ENCODE measurements at places on chromosomes 5 and 9.

GRCh38 chr9:1957856-1958255, 57.3 kb upstream of the SMARCA2 start:
- DNase-seq: peak; percentile 58

DNA sequence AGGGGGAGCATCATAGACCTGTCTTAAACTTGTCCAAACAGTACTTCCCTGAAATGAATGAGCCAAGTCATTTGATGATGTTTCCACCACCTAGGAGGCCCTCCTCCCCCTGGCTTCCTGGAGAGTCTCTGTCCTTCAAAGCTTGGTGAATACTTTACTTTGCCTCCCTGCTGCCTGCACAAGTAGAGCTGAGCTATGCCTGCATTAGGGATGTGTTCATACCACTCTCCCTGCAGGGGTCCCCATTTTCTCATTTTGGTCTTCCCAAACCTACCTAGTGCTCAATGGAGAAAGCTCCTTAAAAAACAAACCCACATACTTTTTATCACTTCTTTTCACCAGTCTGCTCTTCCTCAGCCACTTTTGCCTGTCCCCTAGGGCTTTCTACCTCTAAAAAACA, 7.7 kb downstream of the CCNI2 start:
- peak; percentile 29 for DNase-seq

DNA sequence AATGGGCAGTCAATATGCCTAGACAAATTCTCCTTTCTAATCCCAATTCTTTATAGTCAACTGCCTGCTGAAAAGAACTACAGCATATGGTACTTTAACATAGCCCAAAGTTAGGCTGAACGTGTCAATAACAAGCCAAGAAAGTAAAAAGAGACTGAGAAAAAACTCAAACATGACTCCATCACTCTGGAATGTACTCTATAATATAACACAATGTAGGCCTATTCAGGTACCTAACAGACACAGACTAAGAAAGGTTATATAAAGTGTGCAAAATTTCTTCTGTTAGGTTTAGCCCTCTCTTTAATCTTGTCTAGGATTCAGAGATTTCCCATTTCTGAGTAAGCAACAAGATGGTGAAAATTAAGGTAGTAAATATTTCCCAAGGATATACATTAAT, 209.7 kb upstream of the PRR16 start:
- DNase-seq: no peak

DNA sequence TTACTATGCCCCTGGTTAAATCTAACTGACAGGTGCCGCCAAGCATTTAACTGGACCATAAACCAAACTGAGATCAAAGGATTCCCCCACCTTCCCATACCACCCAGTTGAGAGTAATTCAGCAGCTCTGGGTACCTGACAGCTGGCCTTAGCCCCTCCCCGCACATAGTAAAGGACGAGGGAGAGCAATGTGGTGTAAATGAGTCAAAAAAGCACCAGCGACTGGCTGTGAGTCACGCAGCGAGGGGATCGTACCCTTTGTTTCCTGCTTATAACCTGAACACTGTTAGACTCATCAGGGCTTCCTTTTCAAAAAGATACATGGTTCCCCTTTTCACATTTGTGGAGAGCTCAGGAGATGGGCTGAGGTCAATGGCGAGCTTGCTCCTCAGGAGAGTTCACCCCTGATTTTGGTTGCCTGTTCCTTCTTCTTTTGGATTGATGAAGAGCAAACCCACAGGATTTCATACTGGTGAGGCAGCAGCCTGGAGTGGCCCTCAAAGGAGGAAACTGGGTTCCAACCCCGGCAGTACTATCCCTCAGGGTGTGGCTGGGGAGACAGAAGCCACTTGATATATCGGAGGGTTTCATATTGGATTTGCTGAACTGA, 71.5 kb downstream of the ANKRD33B start:
- DNase-seq: no peak

DNA sequence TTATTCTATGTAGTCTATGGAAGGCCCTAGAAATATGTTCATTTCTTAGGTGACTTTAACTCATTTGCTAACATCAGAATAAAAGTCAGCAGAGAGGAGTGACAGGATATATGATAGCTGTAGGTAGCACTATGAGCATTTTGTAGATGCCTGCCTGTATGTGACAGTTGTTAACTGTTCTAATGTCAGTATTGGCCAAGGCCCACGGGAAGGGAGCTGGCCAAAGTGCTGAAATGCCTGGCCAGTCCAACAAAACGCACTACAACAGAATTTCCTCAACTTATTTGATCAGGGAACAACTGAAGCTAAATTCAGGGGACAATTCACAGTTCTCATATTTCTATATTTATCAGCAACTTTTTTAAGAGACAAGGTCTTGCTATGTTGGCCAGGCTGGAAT, 20.8 kb downstream of the SV2C start:
- no peak for DNase-seq

GRCh38 chr9:126514037-126514821, 99.5 kb upstream of the LMX1B start:
- DNase-seq: peak; percentile 95

DNA sequence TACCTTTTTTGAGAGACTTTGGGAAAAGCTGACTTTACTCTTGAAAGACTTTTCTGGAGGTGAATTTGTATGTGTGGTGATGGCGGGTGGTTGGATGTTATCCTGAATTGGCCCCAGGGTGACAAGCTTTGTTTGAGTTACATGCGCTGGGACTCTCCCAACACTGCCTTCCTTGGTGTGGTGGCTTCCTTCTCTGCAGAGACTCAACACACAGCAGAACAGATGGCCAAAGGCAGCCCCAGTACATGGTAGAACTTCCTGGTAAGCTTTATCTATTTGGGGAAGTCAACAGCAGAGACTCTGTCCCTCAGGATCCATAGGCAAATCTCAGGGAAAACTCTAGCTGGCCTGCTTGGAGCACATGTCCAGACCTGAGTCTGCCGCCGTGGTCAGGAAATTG, 18.1 kb downstream of the C1QTNF2 start:
- no peak for DNase-seq

GRCh38 chr9:33659921-33660320, 135.4 kb upstream of the PRSS3 start:
- DNase-seq: no peak

DNA sequence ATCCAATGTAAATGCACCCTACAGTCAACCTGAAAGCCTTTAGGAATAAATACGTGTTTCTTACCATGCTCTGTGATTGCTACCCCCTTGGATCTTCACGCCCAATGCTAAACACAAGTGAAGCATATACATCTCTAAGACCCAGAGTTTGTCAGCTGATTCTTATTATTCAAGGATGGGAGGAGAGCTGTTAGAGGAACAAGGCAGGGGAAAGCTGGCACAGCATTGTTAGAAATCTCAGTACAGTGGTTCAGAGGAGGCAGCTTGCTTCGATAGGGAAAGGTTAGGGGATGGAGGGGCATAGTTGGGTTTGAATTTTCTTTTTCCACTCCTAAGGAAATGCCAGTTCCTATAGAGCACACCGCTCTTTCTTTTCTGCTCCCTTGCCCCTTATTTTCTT, 16.7 kb upstream of the TAF11L2 start:
- no peak for DNase-seq

GRCh38 chr9:113153599-113153998, 2.8 kb downstream of the SLC31A2 start:
- no peak for DNase-seq

GRCh38 chr5:140800816-140801493, at the start of gene PCDHA3:
TSS of gene PCDHA3 (plus strand) at chr5:140801057.
- DNase-seq: no peak

DNA sequence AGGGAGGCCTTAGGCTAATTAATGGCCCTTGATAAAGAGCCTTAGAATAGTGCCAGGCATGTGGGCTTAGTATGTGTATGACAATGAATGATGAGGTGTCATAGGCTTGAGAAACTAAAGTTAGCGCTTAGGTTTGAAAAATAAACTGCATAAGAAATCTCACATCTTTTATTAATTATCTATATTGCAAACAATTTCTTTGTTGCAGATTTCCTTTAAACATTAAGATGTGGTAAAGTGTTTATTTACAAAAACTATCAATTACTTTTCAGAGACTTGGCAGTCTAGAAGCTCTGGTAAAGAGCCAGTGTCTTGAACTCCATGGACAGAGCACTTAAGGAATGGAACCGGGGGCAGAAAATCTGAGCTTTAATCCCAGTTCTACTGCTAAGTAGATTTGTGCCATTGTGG, 23.1 kb downstream of the MAP1B start:
- no peak for DNase-seq

DNA sequence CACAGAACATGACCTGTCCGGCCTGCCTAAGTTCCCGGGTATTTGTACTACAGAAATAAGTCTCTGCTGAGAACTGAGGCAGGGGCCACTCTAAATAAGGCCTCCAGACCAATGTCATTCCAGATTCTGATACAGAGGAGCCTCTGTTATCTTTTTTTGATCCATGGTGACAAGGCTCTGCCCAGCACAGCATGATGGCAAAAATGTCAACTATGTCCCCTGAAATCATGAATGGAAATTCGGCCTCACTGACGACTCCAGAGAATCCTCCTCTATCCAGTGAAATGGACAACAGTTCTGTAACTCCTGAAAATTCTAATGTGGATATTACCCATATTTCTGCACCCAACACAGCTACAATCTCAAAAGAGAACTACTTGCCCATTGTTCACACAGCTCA, 335.0 kb downstream of the DNAH5 start:
- no peak for DNase-seq

GRCh38 chr5:139653616-139654015, 5.5 kb downstream of the CXXC5 start:
- no peak for DNase-seq

DNA sequence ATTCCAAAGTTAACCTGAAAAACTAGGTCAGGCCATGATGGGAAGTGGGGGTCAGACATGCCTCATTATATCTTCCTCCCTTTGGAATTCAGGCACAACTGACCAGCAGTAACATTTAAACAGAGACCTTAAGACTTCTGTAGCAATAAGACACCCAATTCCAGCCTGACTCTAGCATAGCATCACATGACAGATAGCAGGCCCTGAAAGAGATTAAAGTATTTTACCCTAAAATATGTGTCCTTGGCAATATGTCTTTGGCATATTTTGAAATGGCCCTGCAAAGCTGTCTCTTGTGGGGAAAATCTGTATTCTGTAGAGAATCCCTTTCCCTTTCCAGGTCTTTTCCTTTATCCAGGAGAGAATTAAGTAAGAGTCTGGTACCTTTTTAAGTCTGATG, 34.3 kb downstream of the S1PR3 start:
- DNase-seq: no peak

DNA sequence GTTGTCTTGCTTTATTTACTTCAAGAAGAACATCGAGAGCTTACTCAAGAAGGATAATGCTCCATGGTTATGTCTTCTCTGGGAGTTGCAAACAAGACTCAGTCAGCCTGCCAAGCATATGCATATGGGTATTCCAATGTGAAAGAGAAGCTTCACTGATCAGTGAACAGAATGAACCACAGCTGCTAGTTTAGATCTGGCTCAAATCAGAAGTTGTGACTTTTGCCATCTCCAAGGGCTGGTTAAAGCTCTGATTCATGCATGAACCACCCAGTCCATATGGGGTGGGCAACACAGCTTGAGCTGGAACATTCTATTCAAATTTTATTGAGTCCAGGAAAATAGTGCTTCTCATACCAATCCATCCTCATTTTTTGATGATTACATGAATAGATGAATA, 50.0 kb downstream of the ATPSCKMT start:
- DNase-seq: no peak

DNA sequence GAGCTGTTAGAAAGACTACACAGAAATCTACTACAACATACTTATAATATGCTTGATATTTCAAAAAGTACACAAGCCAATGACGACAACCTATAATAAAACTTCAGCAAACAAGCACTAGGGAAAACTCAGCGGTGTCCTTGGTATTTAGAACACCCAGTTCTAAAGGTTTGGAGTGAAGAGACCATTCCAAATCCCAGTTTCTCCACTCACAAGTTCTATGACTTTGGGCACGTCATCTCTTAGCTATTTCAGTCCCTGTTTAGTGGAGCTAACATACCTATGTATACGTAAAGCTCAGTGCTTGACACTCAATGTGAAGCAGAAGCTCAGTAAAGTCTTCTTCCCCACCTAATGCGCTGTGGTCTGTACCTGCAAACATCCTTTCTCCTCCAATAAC, 52.8 kb downstream of the MLLT3 start:
- no peak for DNase-seq

DNA sequence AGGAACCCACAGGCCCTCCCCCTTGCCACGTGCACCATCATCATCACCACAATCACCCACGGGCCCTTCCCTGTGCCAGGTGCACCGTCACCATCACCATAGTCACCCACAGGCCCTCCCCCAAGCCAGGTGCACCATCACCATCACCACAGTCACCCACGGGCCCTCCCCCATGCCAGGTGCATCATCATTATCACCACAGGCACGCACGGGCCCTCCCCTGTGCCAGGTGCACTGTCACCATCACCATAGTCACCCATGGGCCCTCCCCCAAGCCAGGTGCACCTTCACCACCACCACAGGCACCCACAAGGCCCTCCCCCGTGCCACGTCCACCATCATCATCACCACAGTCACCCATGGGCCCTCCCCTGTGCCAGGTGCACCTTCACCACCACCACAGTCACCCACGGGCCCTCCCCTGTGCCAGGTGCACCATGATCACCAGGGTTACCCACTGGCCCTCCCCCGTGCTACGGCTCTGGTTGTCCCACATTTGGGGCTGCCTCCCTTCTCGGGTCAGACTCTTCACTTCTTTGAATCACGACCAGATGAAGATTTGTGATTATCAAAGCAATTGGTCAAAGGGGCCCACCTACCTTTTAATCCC, 69.1 kb upstream of the OLFM1 start:
- no peak for DNase-seq

DNA sequence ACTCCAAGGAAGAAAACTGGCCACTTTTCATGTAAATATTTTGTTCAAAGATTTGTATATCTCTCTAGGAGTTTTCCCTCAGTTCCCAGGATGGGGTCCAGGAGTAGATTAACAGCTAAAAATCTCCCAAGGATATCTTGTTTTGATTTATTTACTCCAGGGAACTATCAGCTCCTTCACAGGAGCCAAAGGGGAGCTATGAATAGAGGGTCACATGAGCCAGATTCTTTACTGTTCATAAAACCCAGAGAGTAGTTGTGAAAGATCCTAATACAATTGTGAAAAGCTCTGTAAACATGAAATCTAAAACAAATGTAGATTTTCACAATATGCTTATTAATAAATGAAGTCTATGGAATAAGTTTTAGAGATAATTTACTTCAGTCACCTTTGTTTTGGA, 16.9 kb downstream of the DIMT1 start:
- DNase-seq: no peak

- DNase-seq: no peak
Measured at GRCh38 chr9:107738789-107739188, 249.2 kb upstream of the KLF4 start.

GRCh38 chr5:98455665-98456064, 317.8 kb upstream of the RGMB start:
- no peak for DNase-seq

DNA sequence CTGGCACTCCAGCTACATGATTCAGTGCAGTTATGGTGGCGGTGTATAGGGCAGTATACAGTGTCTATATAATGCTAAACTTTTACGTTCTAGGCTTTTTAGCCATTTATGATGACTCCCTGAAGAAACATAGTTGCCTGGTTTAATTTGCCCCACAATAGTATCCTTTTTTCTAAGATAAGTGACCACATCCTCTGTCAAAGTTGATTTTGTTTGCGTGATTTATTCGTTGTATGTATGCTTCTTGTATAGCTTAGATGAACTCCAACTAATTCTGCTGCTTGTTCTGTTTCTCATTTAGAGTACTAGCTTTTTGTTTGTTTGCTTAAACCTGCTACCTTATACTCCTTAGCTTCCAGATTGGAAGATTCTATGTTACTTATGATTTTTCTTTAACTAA, 83.6 kb downstream of the ERMP1 start:
- DNase-seq: no peak
